ENCODE measurements at places on chromosomes 5 and 9. TPM values are rescaled to one million over a fixed set of nuclear protein-coding genes. Genes with fewer than 3 reads are reported as not detected.
A peak's percentile ranks its signal among the peaks of the same experiment; 100 is the strongest.

SLC9A3 gene
- 4.0 TPM for total RNA-seq

PHF24 gene
- not detected for total RNA-seq

WNT8A gene
- total RNA-seq, result not detected

TAS2R1 gene
- total RNA-seq, result not detected

DELE1 gene
- total RNA-seq, result 64.7 TPM

RFESD gene
- 129 TPM for total RNA-seq

PCDHGA5 gene
- 0.18 TPM for total RNA-seq

AFAP1L1 gene
- total RNA-seq, result 0.13 TPM

CSF1R gene
- total RNA-seq, result 0.20 TPM

HMGCR gene
- 87.4 TPM for total RNA-seq

- no peak for DNase-seq
These were observed 92.6 kb downstream of the TLE4 start for GRCh38 chr9:79664375-79664831.

GRCh38 chr5:90944116-90944515, 385.5 kb downstream of the ADGRV1 start:
- DNase-seq, result no peak

DNA sequence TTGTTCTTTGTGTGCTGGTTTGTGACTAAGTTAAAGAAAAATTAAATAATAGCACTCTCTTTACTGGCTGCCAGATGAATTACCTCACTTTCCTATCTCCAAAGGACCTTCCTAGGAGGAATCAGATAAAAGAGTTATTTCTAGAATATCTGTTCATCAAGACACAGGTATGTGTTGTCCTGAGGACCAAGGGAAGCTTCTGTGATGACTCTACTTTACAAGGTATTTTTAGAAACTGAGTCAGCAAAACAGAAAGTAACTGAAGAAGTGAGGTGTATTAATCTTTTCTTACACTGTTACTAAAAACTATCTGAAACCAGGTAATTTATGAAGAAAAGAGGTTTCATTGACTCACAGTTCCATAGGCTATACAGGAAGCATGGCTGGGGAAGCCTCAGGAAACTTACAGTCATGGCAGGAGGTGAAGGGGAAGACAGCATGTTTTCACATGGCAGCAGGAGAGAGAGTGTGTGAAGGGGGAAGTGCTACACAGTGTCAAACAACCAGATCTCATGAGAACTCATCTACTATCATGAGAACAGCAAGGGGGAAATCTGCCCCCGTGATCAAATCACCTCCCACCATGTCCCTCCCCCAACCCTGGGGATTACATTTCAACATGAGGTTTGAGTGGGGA, 189.2 kb upstream of the DMAC1 start:
- DNase-seq, result no peak

DNA sequence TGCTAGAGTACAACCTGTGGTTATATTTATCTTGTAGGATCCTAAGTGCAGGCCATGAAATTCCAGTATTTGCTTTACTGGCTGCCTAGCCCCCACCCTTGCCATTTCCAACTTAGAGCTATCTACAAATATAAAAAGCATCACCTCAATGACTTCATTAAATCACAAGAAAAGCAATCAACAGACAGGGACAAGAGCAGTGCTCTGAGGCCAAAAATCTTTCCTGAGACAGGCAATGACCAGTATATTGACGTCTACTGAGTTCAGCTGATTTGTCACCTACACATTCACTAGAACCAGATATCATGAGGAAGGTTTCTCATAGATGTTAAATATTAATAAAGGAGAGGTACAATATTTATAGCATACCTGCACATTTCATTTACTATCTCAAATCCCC, 38.4 kb upstream of the CTNNAL1 start:
- no peak for DNase-seq

DNA sequence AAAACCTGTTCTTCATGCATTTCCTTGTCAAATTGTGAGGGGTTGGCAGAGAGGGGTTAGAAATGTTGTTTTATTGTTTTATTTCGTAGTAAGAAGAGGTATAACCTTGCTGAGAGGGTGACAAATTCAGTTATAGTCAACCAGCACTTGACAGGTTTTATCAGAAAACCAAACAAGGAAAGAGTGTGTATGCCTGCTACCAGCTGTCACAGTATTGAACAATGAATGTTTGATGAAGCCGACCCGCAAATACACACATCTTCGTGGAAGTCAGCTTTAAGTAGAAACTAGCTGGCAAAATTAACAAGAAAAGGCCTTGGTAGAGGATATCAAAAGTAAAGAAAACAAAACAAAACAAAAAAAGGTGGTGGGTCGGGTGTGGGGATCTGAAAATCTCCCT, 214.6 kb upstream of the TLE4 start:
- no peak for DNase-seq

DNA sequence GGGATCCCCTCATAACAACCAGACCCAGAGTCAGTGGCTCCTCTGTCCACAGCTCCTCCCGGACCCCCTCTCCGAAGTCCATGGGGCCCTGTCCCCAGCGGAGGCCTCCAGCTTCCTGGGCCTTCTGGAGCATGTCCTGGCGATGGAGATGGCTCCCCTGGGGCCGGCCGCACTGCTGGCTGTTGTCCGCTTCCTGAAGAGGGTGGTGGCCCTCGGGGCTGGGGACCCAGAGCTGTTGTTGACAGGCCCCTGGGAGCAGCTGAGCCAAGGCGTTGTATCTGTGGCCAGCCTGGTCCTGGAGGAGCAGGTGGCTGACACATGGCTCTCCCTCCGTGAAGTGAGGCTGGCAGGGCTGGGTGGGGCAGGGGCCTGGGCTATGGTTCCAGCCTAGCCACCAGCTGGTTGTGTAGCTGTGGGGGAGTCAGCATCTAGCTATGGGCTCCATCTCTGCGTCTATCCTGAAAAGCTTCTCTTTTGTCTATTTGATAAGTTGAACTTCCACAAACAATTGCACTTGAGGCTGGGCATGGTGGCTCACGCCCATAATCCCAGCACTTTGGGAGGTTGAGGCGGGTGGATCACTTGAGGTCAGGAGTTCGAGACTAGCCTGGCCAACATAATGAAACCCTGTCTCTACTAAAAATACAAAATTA, 4.7 kb downstream of the ADGRD2 start:
- no peak for DNase-seq

- DNase-seq, result peak; percentile 9
These were observed 161.1 kb downstream of the MAST4 start for GRCh38 chr5:66757219-66757833.

- no peak for DNase-seq
These were observed 8.0 kb upstream of the PCA3 start for GRCh38 chr9:76756268-76756640.

DNA sequence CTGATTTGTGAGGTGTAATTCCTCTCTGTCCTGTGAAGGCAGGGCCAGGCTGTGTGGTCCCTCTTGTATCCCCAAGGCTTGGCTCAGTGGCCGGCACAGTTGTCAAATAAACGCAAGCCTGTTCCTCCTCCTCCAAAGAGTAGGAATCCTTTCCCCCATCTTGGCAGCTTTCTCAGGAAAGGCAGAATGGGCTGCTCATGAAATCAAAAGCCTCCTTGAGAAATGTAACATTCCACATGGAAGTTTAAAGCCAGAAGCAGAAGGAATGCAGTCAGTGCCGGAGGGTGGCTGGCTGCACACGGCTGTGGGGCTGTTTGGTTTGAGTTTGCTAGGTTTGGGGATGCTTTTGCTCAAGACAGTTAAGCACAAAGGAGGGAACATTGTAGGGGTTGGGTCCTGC, 34.5 kb upstream of the MED10 start:
- DNase-seq, result no peak

- DNase-seq, result peak; percentile 53
These were observed 63.8 kb upstream of the PPARGC1B start for GRCh38 chr5:149666212-149666852.

GRCh38 chr9:108272349-108272899, 583.4 kb downstream of the ACTL7B start:
- peak; percentile 47 for DNase-seq

- no peak for DNase-seq
These were observed 348.8 kb downstream of the SPATA31D1 start for GRCh38 chr9:82337351-82337750.
